ENCODE measurements at places on chromosomes 5 and 9. TPM values are rescaled to one million over a fixed set of nuclear protein-coding genes. Genes with fewer than 3 reads are reported as not detected.
A peak's percentile ranks its signal among the peaks of the same experiment; 100 is the strongest.

DNA sequence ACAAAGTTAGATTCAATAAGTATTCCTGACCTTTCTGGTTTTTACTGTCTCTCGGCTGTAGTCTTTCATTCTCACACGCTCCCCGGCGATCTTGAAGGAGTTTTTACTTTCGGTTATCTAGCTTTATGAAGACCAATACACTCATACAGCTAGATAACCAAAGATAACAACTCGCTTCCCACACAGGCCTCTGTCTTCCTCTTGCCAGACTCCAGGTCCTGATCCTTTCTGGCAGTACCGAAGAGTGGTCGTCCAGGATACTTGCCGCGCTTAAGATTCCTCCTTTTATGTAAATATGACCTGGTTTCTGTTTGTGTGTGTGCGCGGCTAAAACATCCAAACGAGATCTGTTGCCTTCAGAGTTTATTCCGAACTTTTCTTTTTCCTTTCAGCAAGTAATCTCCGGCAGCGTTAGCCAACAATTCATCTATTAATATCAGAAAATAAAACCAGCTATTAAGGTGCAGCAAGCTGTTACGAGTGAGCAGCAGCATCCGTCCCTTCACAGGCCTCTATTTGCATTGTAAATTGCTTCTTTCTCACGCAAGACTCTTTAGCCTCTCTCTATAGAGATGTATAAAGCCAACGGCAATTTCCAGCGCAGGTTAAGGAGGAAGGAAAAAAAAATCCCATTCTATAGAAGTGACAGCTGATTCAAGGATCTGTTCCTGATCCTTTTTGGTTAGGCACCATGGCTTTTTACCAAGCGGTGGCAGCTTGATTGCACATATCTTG lies 216.1 kb downstream of the MEF2C start:
- no peak for DNase-seq

DNA sequence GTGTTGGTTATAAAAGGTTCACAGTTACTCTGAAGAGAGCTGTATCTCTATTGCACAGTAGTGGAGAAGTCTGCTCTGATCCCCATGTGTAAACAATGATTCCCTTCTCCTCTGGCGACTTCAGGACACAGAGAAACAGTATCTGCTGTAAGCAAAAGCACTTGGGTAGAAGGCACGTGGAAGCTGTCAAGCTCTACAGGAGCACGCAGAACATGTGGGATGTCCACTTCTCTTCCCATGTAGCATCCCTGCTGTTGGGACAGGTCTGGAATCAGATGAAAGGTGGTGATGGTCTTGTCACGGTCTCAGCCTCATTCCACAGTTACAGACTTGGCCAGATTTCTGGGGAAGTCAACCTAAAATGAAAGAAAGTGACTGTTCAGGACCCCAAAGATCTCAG lies 9.4 kb upstream of the MAPK9 start:
- DNase-seq: no peak

DNA sequence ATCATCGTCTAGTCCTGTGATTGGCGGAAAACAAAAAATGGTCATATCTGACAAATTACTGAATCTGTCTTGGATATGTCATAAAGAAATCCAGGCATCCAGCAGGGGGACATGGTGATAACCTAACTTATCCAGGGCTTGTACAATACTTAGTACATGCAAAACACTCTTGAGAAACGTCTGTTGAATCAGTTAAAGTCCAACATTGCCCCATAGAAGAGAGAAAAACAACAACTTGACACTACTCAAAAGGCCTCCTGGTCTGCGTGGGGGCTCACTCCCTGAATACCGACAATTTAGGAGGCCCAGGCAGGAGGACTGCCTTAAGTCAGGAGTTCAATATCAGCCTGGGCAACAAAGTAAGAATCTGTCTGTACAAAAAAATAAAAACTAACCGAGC lies 217.5 kb downstream of the DCP2 start:
- DNase-seq: no peak

DNA sequence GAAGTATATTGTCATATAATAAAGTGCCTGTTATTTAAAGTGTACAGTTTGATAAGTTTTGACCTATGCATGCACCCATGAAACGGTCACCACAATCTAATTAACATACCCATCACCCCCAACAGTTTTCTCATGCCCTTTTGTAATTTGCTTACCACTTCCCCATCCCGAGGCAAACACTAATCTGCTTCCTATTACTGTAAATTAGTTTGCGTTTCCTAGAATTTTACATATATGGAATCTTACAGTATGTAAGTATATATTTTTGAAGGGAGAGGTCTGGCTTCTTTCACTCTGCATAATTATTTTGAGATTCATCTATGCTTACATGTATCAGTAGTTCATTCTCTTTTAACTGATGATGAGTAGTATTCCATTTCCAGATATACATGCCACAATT lies 56.5 kb downstream of the AMBP start:
- no peak for DNase-seq

DNA sequence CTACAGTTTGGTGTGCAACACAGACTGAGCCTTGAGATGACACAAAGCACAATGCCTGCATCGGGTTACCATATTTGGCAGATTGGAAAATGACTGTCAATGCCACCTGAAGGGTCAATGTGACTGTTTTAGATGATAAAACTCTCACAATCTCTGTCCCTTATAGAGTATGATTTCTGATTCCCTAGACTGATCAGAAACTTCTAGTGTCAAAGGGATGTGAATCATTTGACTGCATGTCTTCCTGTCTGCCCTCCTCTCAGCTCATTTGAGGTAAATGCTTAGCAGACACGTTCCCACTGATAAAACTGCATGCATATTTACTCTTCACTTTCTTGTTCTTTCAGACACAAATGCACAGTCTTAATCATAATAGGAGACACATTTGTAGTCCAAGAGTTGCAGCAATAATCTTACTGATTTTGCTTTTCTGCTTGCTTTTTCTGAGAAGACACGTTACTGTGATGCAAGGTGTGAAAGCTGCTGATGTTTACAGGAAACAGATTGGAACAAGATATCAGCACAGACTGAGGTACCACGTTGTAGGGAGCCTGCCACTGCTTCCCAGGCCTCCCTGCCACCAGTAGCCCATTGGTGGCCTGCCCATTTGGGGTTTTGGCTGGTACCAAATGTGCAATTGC lies 77.8 kb downstream of the GCNT4 start:
- DNase-seq: no peak

- DNase-seq: no peak
Measured at GRCh38 chr5:140611020-140611521, 21.9 kb downstream of the CD14 start.

DNA sequence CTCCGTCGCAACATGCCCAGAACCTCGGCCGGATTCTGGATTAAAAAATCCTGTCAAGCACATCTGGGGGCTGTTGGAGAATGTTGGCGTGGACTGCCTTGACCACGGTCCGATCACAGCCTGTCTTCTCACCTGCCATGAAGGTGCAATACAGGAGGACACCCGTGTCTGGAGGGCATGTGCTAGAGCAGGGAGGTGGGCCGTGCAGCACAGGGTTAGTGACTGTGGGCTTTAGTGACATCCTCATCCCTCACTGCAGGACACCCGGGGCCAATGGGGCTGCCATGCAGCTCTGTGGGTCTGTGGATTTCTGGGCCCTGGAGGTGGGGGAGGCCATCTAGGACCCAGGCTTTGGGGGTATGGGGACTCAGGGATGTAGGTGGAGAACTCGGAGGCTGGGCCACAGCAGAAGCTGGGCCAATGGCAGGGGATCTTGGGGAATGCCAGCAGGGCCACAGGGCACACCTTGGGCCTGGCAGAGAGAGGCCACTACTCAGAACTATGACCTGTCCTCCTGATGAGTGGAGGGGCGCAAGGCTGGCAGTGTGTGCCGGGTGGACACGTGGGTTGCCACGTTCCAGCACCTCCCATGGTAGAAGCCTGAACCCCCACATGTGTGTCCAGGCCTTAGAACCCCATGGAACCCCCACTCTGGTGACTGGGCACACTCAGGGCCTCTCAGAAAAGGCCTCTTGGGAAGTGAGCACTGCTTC lies 23.3 kb downstream of the ZDHHC11B start:
- DNase-seq: peak; percentile 46

DNA sequence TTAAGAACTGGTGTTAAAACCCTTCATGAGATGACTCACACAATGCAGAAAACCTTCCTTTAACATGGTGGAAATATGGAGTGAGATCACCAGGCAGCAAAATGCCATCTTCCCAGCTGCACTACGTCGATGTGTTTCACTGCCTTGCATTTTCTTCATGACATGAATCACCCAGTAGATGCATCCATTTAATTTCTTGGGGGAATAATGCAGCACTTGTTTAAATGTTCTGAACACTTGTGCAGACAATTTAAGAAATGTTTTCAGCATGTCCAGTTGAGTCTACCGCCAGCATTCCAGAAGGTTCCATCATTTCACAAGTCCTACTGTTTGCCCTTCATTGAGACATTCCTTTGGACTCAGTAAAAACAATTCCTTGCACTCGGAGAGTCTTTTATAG lies 81.6 kb downstream of the ADAMTS16 start:
- no peak for DNase-seq

GCNT4 gene
- 3.3 TPM for total RNA-seq

CFAP157 gene
- not detected for total RNA-seq

NUDT12 gene
- 24.9 TPM for total RNA-seq

GPX8 gene
- 5.8 TPM for total RNA-seq
